ENCODE measurements at places on chromosomes 7 and 10. TPM values are rescaled to one million over a fixed set of nuclear protein-coding genes. Genes with fewer than 3 reads are reported as not detected.

The GFRA1 gene
- total RNA-seq = not detected

The PTN gene
- 0.07 TPM for total RNA-seq

The SDK1 gene
- total RNA-seq = 4.8 TPM

The GIMAP6 gene
- total RNA-seq = 1.2 TPM

The NXPH1 gene
- not detected for total RNA-seq

The LSM8 gene
- 55.1 TPM for total RNA-seq

The FKBP6 gene
- total RNA-seq = not detected

The PALD1 gene
- 0.80 TPM for total RNA-seq

The GJC3 gene
- total RNA-seq = 0.18 TPM

DNA sequence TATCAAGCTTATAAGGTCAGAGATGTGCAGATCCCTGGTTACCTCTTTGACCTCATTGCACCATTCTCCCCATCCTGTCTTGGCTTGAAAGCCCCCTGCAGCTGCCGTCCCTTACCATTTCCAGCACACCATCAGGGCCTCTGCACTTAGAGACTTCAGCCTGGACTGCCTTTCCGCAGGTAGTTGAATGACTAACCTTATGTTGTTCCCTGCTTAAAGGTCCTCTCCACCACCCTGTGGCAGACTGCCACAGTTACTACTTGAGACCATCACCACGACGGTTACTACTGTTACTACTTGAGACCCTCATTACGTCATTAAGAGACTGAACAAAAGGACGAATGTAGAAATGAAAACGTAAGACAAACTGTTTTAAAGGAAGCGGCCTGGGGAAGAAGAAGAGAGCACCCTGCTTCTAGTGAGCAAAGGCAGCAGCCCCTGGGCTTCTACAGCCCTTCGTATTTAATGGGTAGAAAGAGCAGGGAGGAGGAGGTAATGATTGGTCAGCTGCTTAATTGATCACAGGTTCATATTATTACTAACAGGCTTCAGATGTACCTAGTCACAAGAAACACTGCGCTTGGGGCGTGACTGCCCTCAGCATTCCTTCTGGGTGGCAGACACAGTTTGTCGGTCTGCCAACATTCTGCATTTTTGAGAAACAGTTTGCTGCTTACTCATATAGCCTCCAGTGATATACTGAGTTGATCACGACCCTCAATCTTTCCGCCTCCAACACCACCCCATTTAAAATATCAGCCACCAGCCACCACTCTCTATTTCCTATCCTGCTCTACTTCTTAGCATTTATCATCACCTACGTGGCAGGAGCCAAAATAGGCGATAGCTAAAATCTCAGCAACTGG is 74.1 kb upstream of the PARD3 start:
- no peak overlapping the region for H3K4me3 ChIP-seq
- no peak overlapping the region for H3K27ac ChIP-seq
- no peaks in the 10 kb centered on the region for H3K36me3 ChIP-seq
- H3K27me3 ChIP-seq = no peaks in the 10 kb centered on the region
- H3K4me1 ChIP-seq = peaks cover 16% of the 10 kb centered on the region

- peaks cover 3% of the 10 kb centered on the region for H3K4me1 ChIP-seq
- H3K27ac ChIP-seq = no peak overlapping the region
- H3K27me3 ChIP-seq = no peaks in the 10 kb centered on the region
- no peak overlapping the region for H3K4me3 ChIP-seq
Observed at GRCh38 chr10:128035557-128035973, 90.7 kb downstream of the MKI67 start.

DNA sequence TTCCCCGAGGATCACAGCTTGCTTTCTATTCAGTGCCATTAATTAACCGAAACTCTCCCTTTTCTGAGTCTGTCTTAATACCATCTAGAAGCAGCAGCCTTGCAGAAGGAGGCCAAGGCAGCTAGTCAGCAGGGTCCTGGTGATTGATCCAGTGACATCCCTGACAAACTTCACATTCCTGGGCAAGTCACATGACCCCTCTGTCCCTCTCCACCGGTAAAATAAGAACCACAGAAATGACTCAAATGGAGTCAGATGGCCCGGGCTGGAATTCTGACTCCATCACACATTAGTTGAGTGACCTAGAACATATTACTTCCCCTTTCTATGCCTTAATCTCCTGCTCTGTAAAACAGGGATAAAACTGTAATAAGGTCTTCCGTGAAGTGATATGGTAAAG is 17.2 kb upstream of the ACSL5 start:
- H3K27me3 ChIP-seq = no peaks in the 10 kb centered on the region
- peaks cover 14% of the 10 kb centered on the region for H3K4me1 ChIP-seq
- DNase-seq = no peak

DNA sequence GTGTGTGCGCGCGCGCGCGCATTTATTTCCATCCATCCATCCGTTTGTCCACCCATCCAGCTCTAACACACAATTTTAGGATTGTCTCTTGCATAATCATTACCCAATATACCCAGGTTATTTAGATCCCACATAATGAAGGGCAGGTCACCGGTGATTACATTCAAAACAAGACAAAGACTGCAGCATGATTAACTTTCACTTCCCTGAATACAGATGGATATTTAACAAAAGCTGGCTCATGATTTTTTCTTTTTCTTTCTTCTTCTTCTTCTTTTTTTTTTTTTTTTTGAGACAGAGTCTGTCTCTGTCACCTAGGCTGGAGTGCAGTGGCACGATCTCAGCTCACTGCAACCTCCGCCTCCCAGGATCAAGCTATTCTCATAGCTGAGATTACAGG is 86.2 kb downstream of the SH3PXD2A start:
- peaks cover 27% of the 10 kb centered on the region for H3K4me1 ChIP-seq
- H3K27ac ChIP-seq = no peak overlapping the region
- no peaks in the 10 kb centered on the region for H3K27me3 ChIP-seq

DNA sequence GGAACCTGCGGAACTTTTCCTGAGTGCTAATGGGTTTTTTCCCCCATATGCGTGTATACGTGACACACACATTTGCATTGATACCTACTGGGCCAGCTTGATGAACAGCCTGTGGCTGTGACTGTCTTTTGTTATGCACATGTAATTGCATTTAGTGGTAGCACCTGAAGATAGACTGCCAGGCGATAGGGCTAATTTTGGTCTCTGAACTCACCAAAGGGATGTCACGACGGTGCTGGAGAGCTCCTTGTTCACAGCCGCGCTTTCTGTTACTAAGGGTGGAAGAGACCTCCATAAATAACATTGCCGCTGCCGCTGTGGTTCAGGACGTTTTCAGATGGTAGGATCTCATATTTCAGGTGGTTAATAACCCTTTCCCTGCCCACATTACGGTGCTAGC is 133.2 kb downstream of the CAMK1D start:
- H3K36me3 ChIP-seq = no peaks in the 10 kb centered on the region
- H3K27me3 ChIP-seq = no peaks in the 10 kb centered on the region
- no peak overlapping the region for H3K4me3 ChIP-seq
- no peak for DNase-seq
- H3K4me1 ChIP-seq = no peaks in the 10 kb centered on the region

DNA sequence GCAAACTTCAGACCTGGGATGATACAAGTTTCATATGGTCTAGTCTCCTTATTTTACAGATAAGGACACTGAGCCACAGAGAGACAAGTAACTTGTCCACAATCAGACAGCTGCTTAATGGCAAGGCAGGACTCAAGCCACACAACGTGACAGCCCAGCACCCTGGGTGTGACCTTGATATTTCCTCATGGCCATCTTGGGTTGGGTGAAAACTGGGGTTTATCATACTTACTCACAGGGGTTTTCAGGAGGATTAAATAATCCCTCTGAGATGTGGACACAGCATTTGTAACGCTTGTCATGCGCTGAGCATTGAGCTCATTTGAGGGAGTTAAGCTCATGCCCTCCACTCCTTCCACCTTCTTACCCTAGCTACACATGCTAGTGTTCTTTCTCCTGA is 58.0 kb downstream of the ABLIM1 start:
- no peaks in the 10 kb centered on the region for H3K36me3 ChIP-seq
- no peak overlapping the region for H3K4me3 ChIP-seq
- H3K27me3 ChIP-seq = no peaks in the 10 kb centered on the region
- no peak overlapping the region for H3K27ac ChIP-seq
- H3K4me1 ChIP-seq = no peaks in the 10 kb centered on the region
- DNase-seq = no peak

DNA sequence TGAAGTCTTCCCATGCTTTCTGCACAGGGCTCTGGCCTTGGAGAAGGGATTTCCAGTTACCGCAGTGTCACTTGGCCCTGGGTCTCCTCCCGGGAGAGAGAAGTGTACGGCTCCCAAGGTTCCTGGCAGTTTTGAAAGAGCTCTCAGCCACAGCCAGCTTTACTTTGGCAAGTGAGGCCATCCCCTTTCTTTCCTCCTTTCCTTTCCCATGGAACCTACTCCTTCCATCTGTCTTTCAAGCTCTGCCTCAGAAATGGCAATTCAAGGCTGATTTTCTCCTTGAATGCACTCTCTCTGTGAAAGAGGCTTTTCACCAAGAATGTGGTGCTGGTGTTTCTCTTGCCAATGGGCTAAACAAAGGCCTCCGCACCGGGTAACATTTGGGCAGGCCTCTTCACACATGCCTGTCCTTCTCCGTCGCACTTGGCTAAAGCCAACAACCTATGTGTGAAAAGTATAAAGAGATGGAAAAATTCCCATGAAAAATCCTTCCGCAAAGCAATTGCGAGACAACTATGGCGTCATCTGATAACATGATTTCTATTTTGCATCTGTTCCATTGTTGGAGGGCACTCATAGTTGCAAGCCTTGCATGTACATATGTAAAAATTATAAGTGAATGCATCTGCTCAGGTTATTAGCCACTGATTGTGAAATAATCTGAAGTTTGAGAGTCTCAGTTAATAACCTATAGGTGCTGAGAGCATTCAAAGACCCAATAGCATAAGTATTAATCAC is 125.4 kb downstream of the PFKFB3 start:
- no peaks in the 10 kb centered on the region for H3K27me3 ChIP-seq
- H3K36me3 ChIP-seq = no peaks in the 10 kb centered on the region
- H3K27ac ChIP-seq = no peak overlapping the region
- H3K4me3 ChIP-seq = no peak overlapping the region

- no peak overlapping the region for H3K4me3 ChIP-seq
- DNase-seq = no peak
- H3K27me3 ChIP-seq = no peaks in the 10 kb centered on the region
- H3K27ac ChIP-seq = no peak overlapping the region
Observed at GRCh38 chr7:78066599-78066998, 268.0 kb downstream of the PHTF2 start.

- no peaks in the 10 kb centered on the region for H3K36me3 ChIP-seq
- no peak overlapping the region for H3K4me3 ChIP-seq
- no peaks in the 10 kb centered on the region for H3K4me1 ChIP-seq
- H3K27me3 ChIP-seq = no peaks in the 10 kb centered on the region
Observed at GRCh38 chr7:64871761-64872160, 31.3 kb upstream of the ZNF273 start.

- H3K4me1 ChIP-seq = no peaks in the 10 kb centered on the region
- no peaks in the 10 kb centered on the region for H3K36me3 ChIP-seq
- peaks cover 33% of the 10 kb centered on the region for H3K27me3 ChIP-seq
- DNase-seq = no peak
- no peak overlapping the region for H3K4me3 ChIP-seq
Observed at GRCh38 chr10:78663721-78664120, 405.0 kb upstream of the ZMIZ1 start.

GRCh38 chr7:142801601-142802295 is 31.0 kb downstream of the PRSS2 start:
- peaks cover 31% of the 10 kb centered on the region for H3K4me1 ChIP-seq
- no peak overlapping the region for H3K4me3 ChIP-seq
- H3K27ac ChIP-seq = no peak overlapping the region
- peaks cover 33% of the 10 kb centered on the region for H3K36me3 ChIP-seq
- DNase-seq = no peak

DNA sequence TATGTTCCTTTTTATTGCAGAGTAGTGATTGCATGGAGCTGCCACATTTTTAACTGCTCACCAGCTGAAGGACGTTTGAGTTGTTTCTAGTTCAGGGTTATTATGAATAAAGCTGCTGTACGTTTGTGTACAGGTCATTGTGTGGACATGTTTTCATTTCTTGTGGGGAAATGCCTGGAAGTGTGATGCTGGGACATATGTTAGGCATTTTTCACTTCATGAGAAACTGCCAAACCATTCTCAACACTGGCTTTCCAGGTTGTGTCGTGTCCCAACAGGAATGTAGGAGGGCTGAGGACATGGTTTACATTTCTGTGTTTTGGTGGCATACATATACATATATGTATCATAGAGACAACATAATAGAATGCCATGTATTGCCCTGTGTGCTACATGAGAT is 73.0 kb downstream of the NEURL1 start:
- no peaks in the 10 kb centered on the region for H3K4me1 ChIP-seq
- DNase-seq = no peak
- no peaks in the 10 kb centered on the region for H3K27me3 ChIP-seq
- no peaks in the 10 kb centered on the region for H3K36me3 ChIP-seq
- no peak overlapping the region for H3K4me3 ChIP-seq
- H3K27ac ChIP-seq = no peak overlapping the region

DNA sequence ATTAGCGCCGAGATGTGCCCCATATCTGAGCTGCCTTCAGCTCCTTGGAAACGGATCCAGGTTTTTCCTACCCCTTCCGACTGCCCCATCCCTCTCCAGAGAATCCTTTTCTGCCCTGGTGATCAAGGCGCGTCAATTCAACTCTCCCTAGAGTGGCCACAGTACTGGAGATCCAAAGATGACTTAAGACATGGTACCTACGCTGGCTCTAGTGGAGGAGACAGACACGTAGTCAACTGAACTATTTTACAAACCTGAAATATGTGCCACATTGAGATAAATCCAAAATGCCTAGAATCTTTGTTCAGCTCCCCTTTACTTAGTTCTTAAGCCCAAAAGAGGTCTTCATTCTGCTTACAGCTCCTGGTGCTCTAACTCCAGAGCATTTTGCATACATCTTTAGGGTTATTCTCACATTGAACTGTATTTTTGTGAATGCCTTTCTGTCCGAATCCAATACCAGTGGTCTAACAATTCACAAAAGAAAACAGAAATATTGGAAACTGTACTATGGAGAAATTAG is 444 bp upstream of the TNPO3 start:
- peaks cover 7% of the 10 kb centered on the region for H3K4me1 ChIP-seq
- no peak for DNase-seq
- peak overlapping the region; percentile 89 for H3K27ac ChIP-seq
- H3K27me3 ChIP-seq = no peaks in the 10 kb centered on the region
- no peaks in the 10 kb centered on the region for H3K36me3 ChIP-seq
- peak overlapping the region; percentile 93 for H3K4me3 ChIP-seq

DNA sequence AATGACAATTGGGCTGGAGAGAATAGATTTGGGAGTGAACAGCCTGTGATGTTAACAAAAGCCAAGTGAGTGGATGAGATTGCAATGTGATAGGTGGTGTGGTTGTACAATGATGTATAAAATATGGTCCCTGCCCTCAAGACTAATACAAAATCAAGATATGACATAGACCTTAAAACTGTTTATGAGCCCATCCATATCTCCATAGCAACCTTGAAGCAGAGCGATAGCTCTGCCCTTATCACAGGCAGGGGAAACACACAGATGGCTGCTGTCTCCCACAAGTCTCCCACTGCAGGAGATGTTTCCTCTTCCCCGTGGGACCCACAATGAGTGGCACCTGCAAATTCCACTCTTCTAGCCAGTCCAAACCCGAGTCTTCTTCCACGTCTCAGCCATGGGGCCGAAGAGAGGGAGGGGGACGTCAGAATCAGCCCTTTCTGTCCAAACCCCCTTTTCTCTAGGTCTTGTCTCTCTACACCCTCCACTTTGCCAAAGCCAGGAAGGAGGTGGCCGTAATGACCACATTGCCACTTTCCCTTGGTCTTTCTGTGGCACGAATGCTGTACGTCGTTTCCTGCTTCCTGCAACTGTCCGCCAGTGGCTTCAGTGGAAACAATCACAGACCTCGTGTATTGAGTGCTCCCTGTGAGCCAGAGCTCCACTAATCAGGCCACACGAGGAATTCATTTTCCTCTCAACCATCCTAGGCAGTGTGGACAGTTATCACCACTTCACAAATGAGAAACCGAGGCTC is 7.5 kb upstream of the TBXAS1 start:
- no peak for DNase-seq
- no peaks in the 10 kb centered on the region for H3K27me3 ChIP-seq
- H3K4me1 ChIP-seq = peaks cover 9% of the 10 kb centered on the region
- no peak overlapping the region for H3K4me3 ChIP-seq
- no peaks in the 10 kb centered on the region for H3K36me3 ChIP-seq
